GM04504 (cell line): ENCODE measurements at places on chromosomes 2 and 18.

- no peak for DNase-seq
Measured at GRCh38 chr2:23524261-23524706, 139.3 kb downstream of the KLHL29 start.

DNA sequence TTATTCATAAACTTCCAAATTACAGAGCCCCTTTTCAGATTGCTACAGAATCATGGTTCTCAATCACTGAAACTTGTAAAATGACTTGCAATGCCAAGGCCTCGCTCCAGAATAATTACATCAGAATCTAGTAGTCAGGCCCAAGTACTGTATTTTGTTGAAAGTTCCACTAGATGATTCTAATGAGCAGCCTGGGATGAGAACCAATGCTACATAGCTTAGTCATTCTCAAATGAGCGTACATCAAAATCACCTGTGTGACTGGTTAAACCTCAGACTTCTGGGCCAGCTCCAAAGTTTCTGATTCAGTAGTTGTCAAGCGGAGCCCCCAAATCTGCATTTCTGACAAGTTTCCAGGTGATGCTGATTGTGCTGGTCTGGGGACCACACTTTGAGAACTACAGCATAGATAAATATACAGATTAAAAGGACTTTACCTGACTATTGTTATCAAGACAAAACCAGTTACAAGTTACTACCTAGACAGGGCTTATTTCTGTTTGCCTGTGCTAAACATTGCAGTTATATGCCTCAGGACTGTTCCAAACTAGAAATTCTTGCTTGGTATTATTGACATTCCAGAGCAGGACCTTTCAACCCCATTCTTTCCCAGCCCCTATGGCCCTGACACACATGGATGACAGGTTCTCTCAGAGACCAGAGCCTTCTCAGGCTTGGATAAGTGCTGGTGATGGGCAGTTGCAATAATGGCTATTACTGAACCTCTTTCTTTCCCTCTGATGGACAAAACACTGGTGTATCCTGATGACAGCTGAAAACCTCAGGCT is 83.1 kb downstream of the UPP2 start:
- no peak for DNase-seq

GRCh38 chr2:158969715-158970240 is 1.3 kb downstream of the TANC1 start:
- DNase-seq, result no peak

DNA sequence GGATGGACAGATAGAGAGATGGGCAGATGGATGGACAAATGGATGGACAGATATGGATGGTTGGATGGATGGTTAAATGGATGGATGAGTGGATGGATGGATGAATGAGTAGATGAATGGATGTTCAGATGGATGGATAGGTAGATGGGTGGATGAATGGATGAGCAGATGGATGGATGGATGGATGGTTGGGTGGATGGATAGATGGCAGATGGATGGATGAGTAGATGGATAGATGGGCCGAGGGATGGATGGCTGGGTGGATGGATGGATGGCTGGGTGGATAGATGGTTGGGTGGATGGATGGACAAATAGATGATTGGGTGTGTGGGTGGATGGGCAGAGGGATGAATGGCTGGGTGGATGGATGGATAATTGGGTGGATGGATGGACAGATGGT is 98.9 kb upstream of the OTOS start:
- DNase-seq, result no peak

DNA sequence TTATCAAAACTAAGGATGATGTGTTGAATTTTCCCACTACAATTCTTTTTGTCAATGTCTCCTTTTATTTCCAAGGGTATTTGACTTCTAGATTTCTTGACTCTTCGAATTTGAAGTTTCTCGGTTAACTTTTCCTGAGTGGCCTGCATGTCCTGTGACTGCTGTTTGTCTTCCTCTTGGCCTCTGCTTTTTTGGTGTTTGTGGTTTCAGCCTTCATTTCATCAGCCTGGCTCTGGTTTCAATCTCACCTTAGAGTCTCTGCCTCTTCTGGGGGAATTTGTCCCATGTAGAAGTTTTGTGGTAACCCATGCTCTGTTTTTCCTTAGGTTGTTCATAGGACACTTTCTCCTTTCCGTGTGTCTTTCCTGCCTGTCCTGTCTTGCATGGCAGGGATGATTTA is 28.3 kb upstream of the SNED1 start:
- DNase-seq, result no peak

- DNase-seq, result no peak
Measured at GRCh38 chr2:117470311-117471095, 344.0 kb upstream of the DDX18 start.

GRCh38 chr2:130824492-130825061 is 12.1 kb upstream of the ARHGEF4 start:
- peak; percentile 31 for DNase-seq

DNA sequence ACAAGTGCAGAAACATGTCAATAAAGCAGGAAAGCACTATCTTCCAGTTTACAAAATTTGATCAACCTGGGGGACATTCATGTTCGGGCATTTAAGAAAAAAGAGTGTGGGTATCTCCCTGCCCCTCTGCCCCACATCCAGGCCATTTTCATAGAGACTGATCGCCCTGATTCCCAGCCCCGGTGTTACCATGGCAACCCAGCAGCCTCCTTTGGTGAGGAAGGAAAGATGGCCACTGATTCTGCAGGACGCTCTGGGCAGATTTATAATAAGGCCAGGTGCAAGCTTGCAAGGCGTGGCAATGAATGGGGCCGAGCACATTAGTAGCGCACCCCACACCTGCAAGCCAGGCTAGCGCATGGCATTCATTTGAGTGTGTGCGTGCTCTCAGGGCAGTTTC is 36.7 kb upstream of the ARL4C start:
- no peak for DNase-seq

- DNase-seq, result peak; percentile 20
Measured at GRCh38 chr2:205822579-205822978, 140.3 kb downstream of the NRP2 start.

- no peak for DNase-seq
Measured at GRCh38 chr2:212894026-212894425, 257.4 kb downstream of the IKZF2 start.

DNA sequence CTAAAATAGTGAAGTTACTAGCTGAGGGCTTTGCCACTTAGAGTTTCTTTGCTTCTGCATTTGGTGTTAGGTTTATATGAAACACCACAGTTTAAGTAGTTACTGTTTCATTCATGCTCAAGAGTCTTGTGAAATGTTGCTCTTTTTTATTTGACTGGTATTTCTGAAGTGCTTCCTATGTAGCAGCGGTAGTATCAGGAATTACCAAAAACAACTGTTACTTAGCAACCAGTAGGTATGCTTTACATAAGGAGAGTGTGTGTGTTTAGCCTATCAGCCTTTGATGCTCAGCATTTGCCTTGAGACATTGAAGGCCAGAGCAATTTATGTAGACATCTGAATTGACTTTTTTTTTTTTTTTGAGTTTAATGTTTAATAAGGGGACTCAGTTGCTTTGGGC is 3.6 kb downstream of the DIS3L2 start:
- DNase-seq, result no peak

DNA sequence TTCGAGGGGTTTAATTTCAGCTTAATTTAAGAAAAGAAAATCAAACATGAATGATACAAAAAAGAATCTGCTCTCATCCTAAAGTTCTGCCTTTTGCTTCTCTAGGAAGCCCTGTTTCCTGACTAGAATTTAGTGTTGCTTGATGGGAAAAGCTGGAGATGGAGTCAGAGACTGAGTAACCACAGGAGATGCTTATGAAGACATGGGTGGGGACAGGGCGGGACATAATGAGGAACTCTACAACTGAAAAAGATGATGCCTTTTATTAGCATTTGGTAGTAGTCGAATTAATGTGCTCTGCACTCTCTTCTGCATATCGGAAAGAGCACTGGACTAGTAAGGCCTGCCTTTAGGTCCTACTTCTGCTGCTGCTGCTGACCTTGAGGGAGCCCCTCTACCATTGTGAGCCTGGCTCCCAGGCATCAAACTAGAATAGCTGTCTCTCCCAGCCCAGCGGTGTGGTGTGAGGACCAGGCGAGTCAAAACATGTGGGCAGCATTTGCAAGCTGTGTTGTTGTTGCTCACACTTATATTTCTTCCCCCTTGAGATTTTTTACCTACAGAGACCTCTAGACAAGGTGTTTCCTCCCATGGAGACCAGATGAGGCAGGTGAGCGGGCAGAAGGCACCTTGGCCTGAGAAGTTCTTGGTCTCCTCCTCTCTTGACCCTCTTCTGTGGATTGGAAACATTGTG is 61.5 kb downstream of the INPP4A start:
- DNase-seq, result no peak

- no peak for DNase-seq
Measured at GRCh38 chr2:1605102-1606045, 138.9 kb downstream of the PXDN start.

GRCh38 chr2:35428548-35428947 is 927.0 kb upstream of the CRIM1 start:
- no peak for DNase-seq

DNA sequence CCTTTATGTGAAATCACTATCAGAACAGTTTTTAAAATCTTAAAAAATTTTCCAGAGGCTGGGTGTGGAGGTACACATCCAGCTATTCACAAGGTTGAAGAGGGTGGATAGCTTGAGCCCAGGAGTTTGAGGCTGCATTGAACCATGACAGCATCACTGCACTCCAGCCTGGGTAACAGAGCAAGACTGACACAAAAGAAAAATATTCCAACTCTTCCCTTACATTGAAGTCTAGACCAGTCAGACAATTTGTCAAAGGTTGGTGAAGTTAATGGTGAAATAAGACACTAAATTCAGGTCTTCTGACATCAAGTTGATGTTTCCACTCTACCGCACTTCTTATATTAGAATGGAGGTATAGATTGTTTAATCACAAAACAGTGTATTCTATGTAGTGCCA is 52.8 kb downstream of the HYCC2 start:
- no peak for DNase-seq

DNA sequence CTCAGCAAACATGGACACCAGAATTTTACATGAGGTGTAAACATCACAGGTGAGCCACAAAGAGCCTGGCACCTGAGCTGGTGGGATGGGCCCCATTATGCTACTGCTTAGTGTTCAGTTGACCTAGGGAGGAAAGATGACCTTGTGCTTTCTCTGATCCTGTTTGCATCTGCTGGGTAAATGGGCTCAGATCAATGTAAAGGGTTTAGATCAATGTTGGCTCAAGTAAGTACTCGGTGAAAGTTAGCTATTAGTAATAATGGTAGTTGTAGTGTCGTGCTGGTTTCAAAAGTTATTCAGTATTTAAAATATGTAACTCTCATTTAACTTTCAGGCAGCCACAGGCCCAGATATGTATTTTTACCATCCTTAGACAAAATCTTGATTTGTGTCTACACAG is 19.8 kb downstream of the ABHD3 start:
- no peak for DNase-seq

- DNase-seq, result no peak
Measured at GRCh38 chr18:59715445-59715844, 18.2 kb upstream of the CCBE1 start.

DNA sequence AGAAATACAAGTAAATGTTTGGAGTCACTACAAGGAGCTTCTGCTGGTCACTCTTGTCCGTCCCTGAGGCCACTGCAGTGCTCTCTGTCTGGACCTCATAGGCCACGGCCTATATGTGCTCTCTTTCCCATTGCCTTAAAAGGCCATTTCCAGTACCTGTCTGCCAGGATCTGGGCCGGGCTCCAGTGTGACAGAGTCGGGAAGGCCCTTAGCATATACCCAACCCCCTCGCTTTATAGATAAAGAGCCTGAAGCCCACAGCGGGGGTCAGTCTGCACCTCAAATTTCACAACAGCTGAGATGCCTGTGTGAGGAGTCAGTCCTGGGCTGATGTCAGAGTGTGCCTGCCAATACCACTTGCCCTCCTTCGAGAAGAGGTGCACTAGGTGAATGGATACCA is 39.9 kb downstream of the ADD2 start:
- DNase-seq, result no peak

- no peak for DNase-seq
Measured at GRCh38 chr2:70557171-70557838, 3.7 kb upstream of the TGFA start.

- DNase-seq, result no peak
Measured at GRCh38 chr2:240933048-240933965, 27.2 kb downstream of the CROCC2 start.

GRCh38 chr18:52685316-52685715 is 345.3 kb downstream of the DCC start:
- no peak for DNase-seq

DNA sequence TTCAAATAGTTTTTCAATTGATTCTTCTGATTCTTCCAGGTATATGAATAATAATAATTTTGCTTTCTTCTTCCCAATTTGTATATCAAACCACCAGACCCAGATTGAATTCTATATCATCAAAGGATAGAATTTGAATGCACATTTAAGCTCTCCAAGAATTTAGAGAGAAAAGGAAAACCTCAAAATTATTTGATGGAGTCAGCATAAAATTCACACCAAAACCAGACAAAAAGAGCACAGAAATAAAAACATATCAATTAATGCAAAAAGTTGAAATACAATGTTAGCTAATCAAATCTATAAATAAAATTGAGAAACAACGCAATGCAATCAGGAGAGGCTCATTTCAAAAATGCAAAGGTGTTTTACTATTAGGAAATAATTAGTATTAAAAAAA is 248.0 kb upstream of the HS6ST1 start:
- no peak for DNase-seq

- DNase-seq, result no peak
Measured at GRCh38 chr2:216002101-216002678, 11.2 kb downstream of the MREG start.

DNA sequence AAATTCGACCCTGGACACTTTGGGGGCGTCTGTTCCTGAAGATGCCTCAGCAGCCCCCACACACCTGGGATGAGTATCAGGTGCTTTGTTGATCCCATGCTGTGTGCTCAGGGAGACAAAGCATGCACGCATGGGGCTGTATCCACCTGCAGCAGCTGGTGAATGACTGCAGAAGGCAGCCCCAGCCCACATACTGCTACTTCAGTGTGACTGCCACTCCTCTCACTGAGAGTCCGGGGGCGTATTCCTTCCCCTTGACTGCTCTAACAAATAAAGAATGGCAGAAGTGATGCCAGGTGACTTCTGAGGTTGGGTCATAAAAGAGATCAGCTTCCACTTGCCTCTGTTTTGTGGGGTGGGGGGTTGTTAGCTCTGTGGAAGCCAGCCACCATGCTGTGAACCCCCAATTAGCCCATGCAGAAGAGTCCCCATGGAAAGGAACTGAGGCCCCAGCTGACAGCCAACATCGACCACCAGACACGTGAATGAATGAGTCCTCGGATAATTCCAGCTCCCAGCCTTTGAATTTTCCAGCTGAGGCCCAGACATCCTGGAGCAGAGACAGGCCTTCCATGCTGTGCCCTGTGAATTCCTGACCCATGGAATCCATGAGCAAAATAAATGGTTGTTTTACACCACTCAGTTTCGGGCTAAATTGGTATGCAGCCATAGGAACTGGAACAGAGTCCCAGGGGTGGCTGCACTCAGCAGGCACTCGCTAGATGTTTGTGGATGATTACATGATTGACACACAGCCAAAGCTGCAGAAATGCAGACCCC is 289.3 kb downstream of the CELF4 start:
- DNase-seq, result no peak

DNA sequence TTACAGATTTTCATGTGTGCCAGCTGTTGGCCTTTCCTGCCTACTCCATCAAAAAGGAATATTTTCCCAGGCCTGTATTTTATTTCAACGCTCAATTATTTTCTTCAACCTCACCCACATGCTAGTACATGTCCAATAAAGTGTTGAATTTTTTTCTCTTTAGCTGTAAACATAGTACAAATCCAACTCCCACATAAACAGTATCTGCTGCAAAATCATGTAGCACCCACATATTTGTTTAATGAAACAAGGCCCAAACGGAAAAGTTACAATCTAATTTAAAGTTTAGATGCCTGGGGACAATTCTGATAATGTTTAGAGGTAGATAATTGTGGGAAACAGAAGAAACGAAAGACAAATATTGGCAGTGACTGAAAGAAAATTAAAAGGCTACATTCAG is 275.4 kb upstream of the ACVR2A start:
- no peak for DNase-seq
